ENCODE measurements at places on chromosomes 5 and 9.

GRCh38 chr5:73296772-73297171, 123.8 kb downstream of the TMEM174 start:
- DNase-seq, result no peak

DNA sequence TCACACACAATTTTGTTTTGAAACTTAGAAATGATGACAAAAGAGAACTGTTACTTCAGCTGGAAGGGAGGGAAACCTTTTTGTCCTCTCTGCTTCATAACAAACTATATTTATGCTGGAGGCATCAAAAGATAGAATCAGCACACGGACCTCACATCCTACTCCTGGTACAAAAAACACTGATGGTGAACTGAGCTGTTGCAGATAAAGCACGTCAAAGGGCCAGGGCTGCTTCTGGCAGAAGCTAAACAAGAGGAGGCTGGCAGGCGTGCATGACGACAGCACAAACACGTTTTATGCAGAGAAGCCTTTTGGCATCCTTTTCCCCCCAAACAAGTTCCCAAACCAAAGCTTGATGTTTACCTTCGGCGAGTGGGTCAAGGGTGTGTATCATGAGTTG, 169.6 kb downstream of the SLC24A2 start:
- DNase-seq, result no peak

DNA sequence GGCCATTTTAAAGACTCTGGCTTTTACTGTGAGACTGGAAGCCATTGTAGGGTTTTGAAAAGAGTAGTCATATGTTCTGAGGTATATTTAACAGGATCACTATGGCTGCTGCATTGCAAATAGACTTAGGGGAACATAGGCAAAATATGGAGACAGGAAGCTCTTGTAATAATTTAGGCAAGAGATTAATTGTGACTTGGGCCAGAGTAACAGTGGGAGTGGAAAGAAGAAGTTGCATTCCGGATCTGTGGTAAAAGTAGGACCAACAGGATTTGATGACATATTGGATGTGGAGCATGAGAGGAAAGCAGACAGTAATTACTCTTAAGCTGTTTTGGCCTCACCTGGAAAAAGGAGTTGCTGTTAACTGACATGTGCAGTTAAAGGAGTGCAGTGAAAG, 85.6 kb downstream of the SMIM15 start:
- DNase-seq, result no peak

DNA sequence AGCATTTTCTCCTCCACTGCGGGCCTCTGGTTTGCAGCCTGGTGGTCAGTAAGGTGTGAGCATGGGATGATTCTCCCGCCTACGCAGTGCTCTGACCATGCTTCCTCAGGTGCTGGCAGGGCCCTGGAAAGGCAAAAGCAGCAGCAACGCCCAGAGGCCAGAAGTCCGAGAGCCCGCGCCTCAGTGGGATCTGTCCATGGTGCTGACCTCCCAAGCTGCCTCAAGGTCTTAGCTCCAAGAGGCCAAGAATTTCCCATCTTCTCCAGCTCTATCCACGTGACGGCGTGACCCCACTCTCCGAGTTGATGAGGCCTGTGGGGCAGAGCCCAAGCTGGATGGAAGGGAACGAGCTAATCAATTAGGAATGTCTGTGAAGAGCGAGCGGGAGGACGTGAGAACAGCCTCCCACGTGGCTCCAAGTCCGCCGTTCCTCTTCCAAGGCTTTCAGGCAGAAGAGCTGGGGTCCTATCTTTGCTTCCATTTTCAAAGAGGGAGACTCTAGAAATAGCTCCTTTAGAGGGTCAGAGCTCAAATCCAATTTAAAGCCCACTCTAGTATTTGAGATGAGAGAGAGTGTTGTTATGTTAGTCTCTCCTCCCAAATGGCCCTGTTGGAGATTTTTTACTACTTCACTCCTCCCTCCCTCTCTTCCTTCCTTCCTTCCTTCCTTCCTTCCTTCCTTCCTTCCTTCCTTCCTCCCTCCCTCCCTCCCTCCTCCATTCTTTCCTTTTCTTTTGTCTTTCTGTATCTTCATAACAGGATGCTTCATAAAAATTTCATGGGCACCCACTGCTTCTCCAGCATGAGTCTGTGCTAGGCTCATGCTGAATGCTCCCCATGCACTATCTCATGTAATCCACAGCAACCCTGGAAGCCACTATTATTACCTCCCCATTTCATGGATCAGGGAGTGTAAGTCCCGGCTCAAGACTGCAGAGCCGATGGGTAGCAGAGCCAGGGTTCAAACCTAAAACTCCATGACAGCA, 69.3 kb downstream of the OLFM1 start:
- DNase-seq, result no peak

DNA sequence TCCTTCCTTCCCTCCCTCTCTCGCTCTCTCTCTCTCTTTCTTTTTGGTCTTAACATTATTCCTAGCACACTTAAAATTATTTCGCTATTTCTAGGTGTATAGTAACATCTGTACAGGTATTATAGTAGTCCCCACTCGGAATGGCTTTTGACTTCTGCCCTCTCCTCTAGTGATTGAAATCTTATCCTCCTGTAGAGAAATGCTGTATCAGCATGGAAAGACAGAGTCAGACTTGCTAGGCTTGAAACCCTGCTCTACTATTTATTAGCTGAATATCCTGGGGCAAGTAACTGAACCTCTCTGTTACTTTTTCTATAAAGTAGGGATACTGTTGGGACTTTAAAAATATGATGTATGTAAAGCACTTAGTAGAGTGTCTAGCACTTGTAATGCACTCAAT, 681.9 kb upstream of the C9orf72 start:
- DNase-seq, result no peak

- DNase-seq, result no peak
These were observed 43.4 kb downstream of the LRRTM2 start for GRCh38 chr5:138831703-138832102.

GRCh38 chr9:74960561-74960960, 7.8 kb upstream of the C9orf40 start:
- DNase-seq, result peak; percentile 53

GRCh38 chr5:176823869-176824412, 13.6 kb downstream of the UNC5A start:
- no peak for DNase-seq

DNA sequence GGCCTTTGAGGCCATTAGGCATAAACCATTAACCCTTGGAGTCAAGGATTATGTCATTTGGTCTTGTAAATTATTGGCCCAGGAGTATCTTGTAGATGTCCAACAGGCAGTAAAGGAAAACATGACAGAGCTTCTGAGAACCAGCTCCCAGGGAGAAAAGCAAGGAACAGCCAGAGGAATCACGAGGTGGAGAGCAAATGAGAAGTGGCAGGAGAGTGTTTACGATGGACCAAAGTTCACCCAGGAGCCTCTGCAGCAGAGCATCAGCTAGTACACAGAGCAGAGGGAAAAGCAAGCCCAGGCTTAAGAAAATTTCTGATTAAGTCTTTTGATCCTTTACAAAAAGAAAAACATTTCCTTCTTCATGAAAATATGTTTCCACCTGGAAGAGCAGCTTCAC, 206.2 kb downstream of the NDUFS4 start:
- no peak for DNase-seq

DNA sequence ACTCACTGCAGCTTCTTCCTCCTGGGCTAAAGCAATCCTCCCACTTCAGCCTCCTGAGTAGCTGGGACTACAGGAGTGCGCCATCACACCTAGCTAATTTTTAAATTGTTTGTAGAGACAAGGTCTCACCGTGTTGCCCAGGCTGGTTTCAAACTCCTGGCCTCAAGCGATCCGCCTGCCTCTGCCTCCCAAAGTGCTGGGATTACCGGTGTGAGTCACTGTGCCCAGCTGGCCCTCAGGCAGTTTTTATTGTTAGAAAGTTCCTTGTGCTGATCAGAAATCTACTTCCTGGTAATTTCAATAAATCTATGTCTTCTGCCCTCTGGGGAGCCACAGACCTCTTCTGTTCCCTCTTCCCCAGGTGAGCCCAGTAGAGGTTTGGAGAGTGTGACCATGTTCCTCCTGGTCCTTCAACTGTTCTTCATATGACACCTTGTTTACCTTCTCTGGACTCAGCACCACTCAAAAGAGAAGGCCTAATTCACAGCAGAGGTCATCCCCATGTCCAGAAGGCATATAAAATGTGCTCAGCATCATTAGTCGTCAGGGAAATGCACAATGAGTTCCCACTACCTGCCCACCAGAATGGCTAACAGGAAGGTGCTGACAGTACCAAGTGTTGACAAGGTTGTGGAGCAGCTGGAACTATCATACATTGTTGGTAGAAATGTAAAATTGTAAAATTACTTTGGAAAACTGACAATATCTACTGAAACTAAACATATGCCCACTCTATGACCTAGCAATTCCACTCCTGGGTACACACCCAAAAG, 10.4 kb downstream of the TMOD1 start:
- DNase-seq, result no peak

DNA sequence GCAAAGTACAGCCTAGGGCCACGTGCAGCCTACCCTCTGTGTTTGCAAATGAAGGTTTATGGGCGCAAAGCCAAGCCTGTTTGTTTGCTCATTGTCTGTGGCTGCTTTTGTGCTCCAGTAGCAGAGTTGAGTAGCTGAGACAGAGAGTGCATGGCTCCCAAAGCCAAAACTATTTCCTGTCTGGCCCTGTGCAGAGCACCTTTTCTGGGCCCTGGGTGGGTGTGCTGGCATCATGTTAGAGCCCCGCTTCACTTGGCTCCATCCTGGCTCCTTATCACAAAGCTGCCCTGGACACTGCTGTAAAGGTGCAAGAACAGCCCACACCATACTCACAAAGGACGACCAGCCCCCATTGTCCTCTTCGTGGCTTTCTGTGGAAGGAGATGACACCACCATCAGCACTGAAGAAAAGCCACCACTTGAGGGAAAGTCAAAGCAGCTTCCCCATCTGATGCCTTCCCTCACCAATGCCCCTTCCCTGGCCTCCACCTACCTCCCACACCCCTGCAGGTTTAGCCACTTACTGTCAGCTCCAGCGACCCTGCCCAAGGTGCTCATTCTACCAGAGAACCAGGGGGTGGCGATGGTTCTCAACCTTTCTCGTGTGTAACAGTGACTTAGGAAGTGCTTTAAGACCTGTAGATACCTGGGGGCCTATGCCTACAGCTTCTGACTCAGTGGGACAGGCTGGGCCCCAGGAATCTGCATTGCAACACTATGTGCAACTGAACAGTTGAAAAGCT, 23.4 kb downstream of the LCP2 start:
- no peak for DNase-seq

GRCh38 chr9:13737885-13738284, 458.4 kb upstream of the MPDZ start:
- DNase-seq, result no peak

DNA sequence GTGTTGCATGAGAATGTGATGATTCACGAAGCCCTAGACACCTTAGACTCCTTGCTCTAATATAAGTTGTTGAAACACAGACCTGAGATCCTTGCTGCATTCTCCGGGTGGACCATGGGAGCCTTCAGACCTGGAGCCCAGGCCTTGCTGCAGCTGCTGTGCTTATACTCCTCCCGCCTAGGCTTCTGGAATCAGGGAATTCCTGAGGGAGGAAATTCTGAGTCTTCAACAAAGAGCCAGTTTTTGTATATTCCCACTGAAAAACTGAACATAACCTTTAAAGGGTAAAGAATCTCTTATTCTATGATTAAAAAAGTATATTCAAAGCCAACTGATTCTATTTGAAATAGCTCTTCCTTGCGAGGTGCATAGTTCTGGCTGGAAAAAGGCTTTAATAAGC, 245.1 kb upstream of the ELAVL2 start:
- no peak for DNase-seq

- no peak for DNase-seq
These were observed 90.7 kb downstream of the CAMSAP1 start for GRCh38 chr9:135816651-135816970.

- no peak for DNase-seq
These were observed 306.3 kb upstream of the KCNN2 start for GRCh38 chr5:114055318-114056184.

- no peak for DNase-seq
These were observed 17.8 kb downstream of the CTNNA1 start for GRCh38 chr5:138770977-138771376.

DNA sequence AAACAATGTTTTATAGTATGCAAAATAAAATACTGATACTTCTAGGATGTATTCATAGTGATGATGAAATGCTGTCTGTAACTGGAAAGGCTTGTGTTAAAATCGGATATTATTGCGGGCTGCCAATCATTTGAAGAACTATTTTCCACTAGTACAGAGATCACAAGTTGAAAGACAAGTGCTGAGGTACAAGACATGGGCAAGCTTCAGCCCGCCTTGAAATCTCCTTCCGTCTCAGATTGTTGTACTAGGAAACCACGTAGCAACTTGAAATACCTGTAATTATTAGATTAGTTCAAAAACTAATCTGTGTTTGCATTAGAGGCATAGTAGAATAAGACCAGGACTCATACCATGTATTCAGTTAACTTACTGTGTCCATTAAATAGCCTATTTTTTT, 218.2 kb downstream of the ARHGEF28 start:
- no peak for DNase-seq

DNA sequence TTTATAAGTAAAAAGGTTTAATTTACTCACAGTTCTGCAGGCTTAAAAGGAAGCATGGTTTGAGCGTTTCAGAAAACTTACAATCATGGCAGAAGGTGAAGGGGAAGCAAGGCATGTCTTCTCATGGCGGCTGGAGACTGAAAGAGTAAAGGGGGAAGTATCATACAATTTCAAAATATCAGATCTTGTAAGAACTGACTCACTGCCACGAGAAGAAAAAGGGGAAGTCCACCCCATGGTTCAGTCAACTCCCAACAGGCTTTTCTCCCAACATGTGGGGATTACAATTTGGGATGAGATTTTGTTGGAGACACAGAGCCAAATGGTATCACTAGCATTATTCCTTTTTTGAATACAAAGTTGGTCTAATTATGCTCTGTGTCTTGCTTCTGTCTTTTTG, 627.9 kb upstream of the ST8SIA4 start:
- peak; percentile 69 for DNase-seq

DNA sequence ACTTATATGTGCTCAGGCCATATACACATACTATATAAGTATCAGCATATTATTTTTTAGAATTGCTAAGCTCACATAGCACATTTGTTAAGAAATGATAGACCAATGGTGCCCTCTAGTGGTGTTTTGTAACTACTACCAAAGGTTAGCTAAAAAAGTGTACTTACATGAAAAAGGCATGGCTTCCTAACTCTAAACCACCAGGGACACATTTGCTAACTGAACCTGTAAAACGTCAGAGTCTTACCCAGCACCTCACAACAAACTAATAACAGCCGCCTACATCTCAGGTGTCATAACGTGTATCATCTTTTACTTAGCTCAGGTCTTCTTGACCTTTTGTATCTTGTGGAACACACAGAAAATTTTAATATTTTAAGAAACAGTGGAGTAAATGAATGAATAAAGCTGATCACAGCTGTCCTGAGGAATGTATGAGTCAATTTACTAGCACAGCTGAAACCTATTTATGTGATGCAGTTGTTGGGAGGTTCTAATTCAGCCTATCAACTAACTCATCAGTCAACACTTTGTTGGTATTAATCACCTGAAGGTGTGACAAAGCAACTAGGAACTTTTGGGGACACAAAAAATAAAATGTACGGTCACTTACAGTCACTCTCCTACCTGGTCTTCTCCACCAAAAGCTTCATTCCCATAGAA, 72.9 kb downstream of the BAAT start:
- DNase-seq, result peak; percentile 62

- DNase-seq, result no peak
These were observed 231.9 kb downstream of the NDUFS4 start for GRCh38 chr5:53792338-53792737.

Measured in CD14-positive monocyte (primary cell).